ENCODE measurements at places on chromosomes 12 and 14. TPM values are rescaled to one million over a fixed set of nuclear protein-coding genes. Genes with fewer than 3 reads are reported as not detected.

SPIC gene
- not detected for total RNA-seq

GRCh38 chr12:28024231-28024995 is 51.9 kb upstream of the PTHLH start:
- no peak for DNase-seq

- no peak for DNase-seq
These were observed 8.6 kb downstream of the DDN start for GRCh38 chr12:48990552-48990951.

DNA sequence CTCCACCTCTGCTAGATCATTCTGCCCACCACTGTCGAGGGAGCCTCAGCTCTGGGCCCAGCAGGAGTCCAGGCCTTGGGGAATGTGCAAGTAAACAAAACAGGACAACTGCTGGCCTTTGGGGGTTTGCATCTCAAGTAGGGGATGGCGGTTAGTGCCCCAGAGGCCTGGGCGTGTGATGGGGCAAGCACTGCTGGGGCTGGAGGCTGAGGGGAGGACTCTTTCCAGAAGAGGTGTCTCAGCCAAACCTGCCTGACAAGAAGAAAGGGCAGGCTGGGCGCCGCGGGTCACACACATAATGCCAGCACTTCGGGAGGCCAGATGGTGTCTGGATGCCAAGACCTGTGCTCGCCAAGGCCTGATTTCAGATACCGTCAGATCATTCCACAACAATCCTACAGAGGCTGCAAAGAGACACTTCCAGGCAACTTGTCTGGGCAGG is 8.6 kb upstream of the ALDH2 start:
- no peak for DNase-seq

DNA sequence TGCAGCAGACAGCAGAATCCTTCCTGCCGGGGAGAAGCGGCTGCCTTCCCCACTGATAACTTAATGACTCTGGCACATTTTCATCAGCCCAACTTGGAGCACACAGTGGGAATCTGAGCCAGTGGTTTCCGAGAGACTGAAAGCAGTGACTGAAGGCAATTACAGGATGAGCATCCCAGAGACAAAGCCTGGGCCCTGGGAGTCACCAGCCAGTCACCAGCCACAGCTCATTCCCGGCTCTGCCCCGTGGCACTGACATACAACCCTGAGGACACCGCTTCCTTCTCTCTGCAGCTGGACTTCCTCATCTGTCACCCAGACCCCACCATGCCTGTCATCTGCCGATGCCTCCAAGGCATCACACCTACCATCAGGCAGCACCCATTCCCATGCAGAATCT is 192.3 kb downstream of the DPF3 start:
- no peak for DNase-seq

All from activated naive CD8-positive, alpha-beta T cell treated with anti-CD3 and anti-CD28 coated beads, Interleukin-2, amount 10 ng/mL, durations not matched to agents 7 days and 5 days (primary cell).